ENCODE measurements at places on chromosomes 2 and 18.

- DNase-seq = no peak
Measured at GRCh38 chr2:169513926-169514325, 4.4 kb downstream of the KLHL41 start.

DNA sequence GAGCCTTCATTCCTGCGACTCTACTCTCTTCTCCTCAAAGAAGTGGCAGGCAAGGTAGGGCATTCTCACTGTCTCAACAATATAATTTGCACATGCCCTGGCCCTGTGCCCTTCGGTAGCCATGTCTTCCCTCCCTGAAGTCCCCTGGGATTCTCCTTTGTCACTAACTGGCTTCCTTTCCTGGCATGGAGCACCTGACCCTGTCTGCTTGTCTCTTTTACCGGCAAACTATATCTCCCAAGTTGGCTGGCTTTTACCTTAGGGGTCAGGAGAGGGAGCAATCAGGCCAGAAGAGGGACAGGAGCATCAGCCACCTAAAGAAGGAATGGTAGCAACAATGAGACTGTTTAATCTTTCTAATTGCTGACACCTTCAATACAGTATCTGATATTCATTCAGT is 51.9 kb upstream of the RMDN2 start:
- DNase-seq = no peak

DNA sequence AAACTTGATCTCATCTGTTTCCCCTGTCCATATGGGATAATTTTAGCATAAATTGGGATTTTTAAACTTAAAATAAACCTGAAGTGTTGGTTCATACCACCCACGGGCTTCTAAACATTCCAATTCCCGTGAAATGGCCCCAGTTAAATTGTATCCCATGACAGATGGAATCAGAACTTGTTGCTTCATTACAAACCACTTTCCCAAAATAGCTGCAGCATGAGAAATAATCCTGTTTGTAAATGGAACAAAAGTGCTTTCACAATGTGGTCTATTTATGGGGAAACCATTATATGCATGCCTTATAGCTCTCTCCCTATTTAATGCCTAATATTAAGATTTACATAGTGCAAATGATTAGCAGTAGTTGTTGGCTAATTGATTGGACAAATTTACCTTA is 15.9 kb downstream of the SCG2 start:
- no peak for DNase-seq

DNA sequence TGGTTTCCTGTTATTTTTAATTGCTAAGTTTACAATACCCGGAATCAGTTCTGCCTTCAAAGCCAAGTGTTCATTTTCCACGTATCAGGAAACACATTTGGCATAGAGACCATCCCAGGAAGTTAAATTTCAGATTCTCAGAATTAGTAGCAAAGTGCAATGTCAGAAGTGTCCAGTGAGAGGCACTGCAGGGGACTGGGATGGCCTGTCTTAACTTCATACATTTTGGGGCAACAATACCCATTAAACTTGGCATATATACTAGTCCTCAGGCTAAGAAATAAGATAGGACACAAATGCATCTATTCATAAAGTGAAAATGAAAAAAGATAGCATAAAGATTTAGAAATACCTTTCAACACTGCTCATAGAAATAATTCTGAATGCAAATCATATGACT is 1.5 kb upstream of the IL1RL2 start:
- no peak for DNase-seq
